ENCODE measurements at places on chromosomes 5 and 9. TPM values are rescaled to one million over a fixed set of nuclear protein-coding genes. Genes with fewer than 3 reads are reported as not detected.

Gene PCDHGB2
- polyA plus RNA-seq, result 0.10 TPM

- no peak for DNase-seq
Measured at GRCh38 chr5:81180780-81181460, 52.2 kb upstream of the CKMT2 start.

DNA sequence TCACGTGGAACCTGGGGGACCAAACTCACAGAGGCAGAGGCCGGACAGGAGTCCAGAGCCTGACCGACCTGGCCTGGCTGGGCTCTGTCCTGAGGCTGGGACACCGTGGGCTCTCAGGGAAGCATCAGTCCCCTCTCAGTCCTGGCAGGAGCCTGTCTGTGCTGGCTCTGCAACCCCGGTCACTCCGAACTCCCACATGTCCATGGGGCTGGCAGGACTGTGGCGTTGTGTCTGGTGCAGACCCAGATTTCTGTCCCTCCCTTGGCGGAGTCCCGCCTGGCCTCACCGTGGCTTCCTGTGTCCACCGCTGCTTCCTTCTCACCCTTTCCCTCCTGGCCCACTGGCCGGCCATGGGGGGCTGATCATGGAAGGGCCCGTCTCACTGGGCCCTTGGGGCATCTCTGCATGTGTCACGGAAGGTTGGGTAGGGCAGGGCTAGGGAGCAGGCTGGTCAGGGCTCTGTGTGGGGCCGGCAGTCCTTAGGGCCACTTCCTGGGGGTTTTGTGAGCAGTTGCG lies 68.8 kb downstream of the RXRA start:
- no peak for DNase-seq

- no peak for DNase-seq
Measured at GRCh38 chr5:91160714-91161285, 222.3 kb downstream of the ARRDC3 start.

DNA sequence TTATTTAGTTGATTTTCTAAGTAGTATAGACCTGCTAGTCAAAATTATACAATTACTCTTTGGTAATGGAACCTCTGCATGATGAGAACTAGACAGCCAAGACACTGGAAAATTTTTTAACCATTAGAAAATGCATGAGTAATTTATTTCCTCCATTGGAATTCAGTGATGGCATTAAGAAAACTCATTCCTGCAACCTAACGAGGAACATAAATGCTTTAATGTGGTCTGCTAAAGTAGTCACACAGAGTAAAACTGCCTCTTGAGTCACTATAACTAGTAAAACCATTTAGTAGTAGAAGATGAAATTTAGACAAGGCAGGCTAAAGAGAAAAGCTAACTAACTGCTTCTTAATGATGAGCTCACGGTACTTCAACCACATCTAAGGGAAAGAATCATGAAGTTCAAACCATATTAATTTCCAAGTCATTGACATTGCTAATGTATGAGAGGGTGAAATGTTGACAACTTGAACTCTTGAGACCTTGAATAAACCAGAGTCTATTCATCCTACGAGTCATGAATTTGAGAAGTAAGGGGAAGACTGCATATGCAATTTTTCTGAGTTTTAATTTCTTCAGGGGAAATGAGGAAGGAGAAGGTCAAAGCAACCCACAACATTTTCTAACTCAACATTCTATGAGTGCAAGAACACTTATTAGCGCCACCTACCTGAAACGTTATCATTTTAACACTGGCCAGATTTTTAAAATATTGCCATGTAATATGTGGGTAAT lies 74.4 kb downstream of the GLIS3 start:
- no peak for DNase-seq
